ENCODE measurements at places on chromosomes 13 and 19.

- no peak for DNase-seq
Measured at GRCh38 chr13:100872761-100873160, 198.2 kb upstream of the TMTC4 start.

DNA sequence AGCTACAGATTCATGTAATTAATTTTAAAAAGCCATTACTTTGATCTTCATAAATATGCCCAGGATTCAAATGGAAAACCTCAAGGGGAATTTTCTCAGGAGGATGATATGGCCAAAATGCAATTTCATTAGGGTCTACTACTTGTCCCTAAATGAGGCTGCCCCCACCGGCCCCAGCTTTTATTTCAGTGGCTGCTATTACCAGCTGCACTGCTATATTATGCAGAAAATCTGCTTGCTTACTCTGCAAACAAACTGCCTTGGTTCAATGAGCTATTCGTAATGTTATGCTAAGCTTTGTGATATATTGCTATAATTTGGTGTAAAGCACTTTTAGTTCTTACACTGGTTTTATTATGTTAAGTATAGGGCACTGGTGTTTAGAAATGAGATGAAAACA is 137.3 kb upstream of the TMTC4 start:
- no peak for DNase-seq

GRCh38 chr19:2578391-2578890 is 102.5 kb downstream of the GADD45B start:
- no peak for DNase-seq

GRCh38 chr19:52880895-52881389 is 16.5 kb downstream of the ZNF320 start:
- no peak for DNase-seq
